ENCODE measurements at places on chromosomes 12 and 14.
A peak's percentile ranks its signal among the peaks of the same experiment; 100 is the strongest.

GRCh38 chr14:102497998-102498677 is 11.4 kb downstream of the ANKRD9 start:
- DNase-seq: no peak

DNA sequence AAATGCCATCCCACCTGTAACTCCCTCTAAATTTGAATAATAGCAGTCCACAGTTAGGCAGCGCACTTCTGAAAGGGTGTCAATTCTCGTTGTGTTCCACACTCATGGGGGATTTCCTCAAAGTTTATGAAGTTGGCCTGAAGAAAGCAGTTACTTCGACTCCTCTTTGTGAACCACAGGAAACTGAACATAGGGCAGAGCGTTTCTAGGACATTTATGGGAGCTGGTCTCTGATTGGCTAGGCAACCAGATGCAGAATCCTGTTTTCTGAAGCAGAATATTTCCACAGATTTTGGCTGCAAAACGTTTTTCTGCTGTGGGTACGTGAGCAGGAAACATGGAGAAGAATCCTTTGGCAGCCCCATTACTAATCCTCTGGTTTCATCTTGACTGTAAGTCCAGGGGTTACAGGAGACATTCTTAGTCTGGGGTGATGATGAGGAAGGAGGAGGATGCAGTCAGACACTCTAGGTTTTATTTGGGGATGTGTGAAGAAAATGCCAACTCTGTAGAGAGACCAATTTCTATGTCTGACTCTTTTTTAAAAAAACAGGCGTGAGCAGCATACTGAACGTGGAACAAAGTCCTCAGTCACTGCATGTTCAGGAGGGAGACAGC is 431.5 kb upstream of the OR4E1 start:
- no peak for DNase-seq

GRCh38 chr12:111732786-111733185 is 33.9 kb upstream of the ALDH2 start:
- DNase-seq: no peak

- DNase-seq: no peak
Measured at GRCh38 chr14:21686468-21686867, 12.8 kb upstream of the OR4E1 start.

DNA sequence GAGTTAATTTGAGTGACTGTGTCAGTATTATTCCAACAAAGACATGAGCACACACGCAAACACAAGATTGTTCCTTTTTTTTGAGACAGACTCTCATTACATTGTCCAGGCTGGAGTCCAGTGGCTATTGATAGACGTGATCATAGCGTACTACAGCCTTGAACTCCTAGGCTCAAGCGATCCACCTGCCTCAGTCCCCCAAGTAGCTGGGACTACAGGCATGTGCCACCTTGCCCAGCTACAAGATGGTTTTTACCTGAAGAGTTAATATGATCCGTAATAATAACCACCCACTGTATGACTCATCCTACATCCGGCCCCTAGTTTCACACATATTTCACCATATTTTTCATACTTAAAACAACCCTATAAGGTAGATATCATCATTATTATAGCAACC is 26.8 kb downstream of the BCAT1 start:
- peak; percentile 47 for DNase-seq

DNA sequence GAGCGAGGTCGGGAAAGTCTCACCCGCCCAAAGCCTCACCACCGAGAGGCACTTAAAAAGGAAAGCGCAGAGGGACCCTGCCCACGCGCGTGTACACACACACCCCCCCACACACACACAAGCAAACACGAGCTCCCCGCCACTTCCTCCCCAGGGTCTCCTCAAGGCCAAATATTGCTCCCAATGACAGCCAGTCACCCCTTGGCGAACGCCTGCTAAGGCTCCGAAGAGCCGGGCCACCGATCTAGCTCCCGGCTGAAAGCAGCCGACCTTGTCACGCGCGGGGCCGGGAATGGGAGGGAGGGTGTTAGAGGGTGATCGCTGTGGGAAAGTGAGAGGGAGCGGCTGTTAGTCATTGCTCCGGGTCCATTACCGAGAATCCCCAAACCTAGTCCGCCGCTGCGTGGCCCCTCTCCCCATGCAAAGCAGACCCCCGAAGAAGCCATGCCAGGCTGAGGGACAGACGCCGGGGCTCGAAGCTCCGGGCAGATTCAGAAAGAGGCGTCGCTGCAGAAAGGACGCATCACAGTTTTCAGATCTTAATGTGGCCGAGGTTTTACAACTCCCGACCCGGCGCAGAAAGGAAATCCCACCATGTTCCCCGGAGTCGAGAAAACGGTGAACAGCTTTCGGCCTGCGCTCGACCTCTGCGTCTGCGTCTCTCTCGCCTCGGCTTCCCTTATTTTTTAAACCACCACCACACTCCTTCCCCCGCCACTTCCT is 2.6 kb downstream of the BMP4 start:
- peak; percentile 54 for DNase-seq

GRCh38 chr14:104680056-104680805 is 9.2 kb upstream of the INF2 start:
- peak; percentile 71 for DNase-seq

DNA sequence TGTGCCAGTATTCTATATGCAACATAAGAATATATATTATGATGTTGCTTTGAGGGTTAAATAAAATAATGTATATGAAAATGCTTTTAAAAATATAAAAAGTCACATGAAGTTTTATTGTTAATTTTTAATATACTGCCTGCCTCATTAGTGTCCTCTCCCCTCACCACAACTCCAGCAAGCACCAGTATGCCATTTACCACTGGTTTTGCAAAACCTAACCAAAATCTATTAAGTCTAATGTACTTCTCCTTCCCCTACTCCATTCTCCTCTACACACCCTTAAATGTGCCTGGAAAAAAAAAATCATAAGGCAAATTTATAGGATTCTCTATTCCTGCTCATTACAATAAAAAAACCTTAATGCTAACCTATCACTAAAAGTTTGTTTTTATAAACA is 24.0 kb upstream of the GNG2 start:
- DNase-seq: no peak

GRCh38 chr14:73958591-73958990 is 8.5 kb downstream of the COQ6 start:
- no peak for DNase-seq

- DNase-seq: no peak
Measured at GRCh38 chr12:99212275-99212674, 435.3 kb upstream of the GARIN6 start.

DNA sequence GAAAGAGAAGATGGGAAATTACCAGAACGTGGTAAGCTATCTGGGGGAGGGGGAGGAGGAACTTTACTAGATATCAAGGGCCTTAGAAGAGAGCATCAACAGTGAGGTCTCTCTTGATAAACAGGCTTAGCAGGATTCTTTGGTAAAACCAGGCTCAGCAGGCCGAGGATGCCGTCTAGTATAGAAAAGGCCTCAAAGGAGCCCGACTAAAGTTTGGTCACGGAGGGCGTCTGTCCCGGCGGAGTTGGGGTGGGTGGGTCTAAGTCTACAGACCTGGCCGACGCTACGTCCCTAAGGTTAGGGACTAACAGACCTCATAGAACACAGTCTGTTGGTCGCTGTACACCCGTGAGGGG is 538 bp upstream of the TIGAR start:
- no peak for DNase-seq

- no peak for DNase-seq
Measured at GRCh38 chr12:16330560-16330959, 16.9 kb upstream of the MGST1 start.

DNA sequence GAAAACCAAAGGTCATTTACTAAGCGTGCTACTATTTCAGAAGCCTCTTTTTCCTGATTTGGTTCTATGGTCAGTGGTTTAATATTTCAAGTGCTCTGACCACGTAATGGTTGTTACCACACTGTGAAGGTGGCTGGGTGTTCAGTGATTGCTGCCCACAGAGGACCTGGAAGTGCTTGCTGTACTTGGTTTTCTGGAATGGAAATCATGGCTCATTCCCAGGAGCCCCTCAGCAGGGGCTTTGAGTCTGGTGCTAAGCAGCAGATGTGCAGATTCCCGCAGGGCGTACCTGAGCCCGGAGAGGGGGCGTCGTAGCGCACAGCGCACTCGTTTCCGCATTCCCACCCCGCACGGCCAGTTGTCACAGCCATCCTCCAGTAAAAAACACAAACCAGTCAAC is 50.5 kb downstream of the TRAF3 start:
- DNase-seq: no peak

DNA sequence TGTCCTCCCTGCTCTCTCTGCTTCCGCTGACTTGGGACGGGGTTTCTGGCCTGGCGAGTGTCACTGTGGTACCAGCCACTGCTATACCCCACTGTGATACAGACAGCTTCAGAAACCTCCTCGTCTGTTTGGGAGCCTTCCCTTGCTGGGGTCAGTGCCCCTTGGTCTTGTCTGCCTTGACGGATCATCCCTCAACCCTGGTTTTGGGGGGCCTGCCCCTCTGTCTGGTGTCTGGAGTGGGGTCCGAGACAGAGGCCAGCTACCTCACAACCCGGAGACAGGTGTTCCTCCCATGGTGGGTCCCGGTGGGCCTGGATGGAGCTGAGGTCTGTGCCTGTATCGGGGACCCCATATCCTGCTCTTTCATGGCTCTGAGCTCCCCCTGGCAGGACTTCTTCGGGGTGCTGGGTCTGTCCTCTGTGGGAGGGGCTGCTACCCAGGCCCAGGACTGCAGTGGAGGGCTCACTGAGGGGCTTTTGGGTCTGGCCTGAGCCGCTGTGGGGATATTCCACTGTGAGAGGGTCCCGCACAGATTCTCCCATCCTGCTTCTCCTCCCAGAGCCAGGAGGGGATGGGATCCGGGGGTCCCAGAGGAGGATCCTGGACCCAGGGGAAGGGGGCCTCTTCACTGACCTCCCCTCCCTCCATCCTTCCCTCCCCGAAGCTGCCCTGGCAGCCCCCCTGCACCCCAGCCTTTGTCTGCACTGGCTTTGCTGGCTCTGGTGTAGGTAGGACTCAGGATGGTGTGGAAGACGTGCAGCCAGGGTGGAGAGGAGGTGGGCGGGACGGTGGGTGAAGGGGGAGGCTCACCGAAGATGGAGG is 365.5 kb downstream of the TMEM121 start:
- no peak for DNase-seq

DNA sequence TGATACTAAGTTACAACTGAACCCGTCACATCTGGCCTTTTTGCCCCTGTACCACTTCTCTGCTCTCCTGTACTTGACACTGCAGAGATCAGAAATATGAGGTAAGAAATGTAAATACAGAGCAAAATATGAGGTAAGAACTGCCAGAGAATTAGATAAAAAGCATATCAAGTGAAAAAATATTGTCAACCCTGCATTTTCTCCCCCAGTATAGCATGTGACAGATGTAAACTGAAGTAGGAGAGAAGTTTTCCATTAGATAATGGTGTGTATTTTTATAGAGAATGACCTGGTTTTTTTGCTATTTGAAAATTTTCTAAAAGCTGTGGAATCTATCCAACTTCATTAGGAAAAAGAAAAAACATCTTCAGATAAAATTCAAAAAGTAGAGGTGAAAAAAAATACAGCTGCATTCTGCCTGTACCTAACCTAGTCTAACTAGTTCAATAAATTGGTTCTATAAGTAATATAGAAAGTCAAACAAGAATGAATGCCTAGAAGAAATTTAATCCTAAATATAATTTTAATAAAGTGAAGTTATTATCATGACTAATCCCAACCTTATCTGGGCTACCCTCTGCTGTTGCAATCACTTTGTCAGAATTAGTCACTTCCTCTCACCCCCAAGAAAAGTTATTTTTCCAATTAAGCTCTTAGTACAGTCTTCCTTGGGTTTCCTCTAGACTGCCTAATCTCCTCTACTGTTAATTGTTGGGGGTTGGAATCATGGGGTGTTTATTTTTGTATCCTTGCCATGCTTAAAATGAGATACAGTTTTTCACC is 210.0 kb downstream of the RASSF9 start:
- DNase-seq: no peak

DNA sequence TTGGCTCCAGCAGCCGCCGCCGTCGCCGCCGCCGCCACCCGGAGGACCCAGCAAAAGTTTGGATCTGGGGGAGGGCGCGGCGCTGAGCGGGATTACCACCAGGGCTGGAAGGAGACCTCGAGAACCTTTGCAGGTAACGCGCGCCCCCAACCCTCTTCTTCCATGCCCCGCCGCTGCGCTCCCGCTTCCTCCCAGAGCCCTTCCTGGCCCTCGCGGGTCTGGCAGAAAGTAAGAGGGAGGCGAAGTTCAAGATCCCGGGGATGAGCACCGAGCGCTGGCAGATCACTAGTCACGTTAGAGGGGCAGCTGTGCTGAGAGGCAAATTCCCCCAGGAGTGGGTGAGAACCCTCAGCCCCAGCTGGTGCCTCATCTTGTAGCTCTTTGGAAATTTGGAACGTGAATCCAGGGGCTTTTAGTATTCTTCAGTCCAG is 3.9 kb downstream of the FLRT2 start:
- DNase-seq: no peak

GRCh38 chr14:75427126-75427481 is 718 bp upstream of the JDP2 start:
- no peak for DNase-seq

GRCh38 chr14:62694075-62694474 is 351.2 kb downstream of the KCNH5 start:
- no peak for DNase-seq

- no peak for DNase-seq
Measured at GRCh38 chr12:52848661-52849255, at the start of gene KRT78. Gene KRT78, minus strand, starts transcription at chr12:52848994. Its CDS starts 64 bp downstream, at chr12:52848930.

DNA sequence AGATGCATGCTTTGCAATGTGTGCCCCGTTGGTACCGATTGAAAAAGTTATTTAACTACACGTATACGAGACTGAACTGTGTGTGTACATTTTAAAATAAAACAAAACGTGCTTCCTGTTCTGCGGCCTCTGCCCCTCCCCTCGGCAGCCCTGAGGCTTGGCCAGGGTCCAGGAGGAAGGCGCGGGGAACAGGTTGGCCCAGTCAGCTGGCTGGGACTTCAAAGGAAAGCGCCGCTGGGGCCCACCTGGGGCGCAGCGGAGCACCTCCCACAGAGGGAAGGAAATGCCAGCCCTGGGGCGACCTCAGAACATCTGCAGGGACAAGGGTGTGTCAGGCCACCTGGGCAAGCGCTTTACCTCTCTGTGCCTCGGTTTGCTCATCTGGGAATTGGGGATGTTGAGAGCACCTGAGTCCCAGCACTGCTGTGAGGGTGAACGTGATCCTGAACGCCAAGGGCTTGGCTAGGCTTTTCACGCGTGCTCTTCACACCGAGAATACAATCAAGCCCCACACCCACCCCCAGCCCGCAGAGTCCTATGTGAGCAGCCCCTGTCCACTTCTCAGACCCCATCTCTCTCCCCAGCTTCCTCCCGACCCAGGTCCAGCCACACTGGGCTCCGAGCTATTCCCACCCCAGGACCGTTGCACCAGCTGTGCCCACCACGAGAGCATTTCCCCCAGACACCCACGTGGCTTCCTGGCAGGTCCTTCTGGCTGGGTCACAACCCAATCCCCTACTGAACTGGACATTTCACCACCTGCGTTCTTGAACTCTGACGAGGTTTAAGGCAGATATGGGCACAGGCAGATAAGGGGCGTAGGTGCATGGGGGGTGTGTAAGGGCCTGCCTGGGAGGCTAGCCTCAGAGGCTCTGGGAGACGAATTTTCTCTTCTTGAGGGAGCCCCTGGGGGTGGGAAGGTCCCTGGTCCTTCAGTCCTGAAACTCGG is 41.9 kb upstream of the NCOR2 start:
- peak; percentile 96 for DNase-seq

Measured in SW480 (cell line).